ENCODE measurements at places on chromosomes 5 and 9.

- DNase-seq = no peak
These were observed 2112.9 kb upstream of the WWC1 start for GRCh38 chr5:166178411-166179080.

DNA sequence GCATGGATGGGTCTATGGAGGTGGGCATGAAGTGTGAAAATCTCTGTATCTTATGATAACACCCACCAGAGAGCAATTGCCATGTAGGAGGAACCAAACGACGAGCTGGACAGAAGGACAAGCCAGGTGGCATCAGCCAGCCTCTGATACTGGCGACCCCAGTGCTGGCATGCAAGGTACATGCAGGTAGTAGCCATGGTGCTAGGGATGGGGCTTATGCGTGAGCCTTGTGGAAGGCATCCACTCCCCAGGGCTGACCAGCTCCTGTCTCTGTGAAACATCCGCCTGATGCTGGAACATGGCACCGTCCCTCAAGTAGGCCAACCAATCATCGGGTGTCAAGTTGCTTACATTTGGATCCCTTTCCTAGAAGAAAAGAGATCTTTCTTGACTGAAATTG, 412.9 kb downstream of the GADD45G start:
- no peak for DNase-seq

- DNase-seq = peak; percentile 39
These were observed 89.8 kb downstream of the SLC1A3 start for GRCh38 chr5:36696059-36696673.

DNA sequence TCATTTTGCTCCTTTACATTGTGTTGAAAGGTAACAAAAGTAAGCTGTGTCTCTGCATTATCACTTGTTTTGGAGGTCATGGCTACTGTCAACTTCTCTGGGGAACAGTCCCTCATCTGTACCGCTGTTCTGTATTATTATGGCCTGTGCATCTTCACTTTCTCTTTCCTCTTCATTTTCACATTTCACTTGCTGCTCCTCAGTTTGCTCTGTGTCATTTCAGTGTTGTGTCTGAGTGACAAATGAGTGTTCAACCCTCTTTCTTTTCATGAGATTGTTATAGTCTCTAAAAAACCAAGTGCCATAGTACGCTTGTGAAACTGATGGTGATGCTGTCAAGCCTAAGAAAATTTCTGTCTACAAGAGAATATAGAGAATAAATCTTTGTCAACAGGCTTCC, 122.0 kb upstream of the FER start:
- DNase-seq = no peak

GRCh38 chr9:89408628-89409101, 89.2 kb downstream of the SEMA4D start:
- peak; percentile 87 for DNase-seq

DNA sequence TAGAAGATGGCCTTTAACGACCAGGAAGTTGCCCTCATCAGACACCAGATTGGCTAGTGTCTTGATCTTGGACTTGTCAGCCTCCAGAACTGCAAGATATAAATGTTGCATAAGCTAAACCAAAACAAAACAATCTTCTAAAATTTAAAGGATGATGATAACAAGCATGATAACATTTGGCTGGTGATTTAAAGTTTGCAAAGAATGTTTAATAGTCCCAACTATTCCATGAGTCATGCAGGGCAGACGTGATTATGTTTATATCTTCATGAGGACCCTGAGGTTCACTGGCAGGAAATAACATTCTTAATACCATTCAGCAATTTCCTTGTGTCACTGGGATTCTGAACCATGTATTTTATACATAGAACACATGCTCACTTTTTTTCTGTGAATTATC, 319.8 kb downstream of the HCN1 start:
- no peak for DNase-seq

- no peak for DNase-seq
These were observed 146.2 kb downstream of the COX7C start for GRCh38 chr5:86763929-86764328.

DNA sequence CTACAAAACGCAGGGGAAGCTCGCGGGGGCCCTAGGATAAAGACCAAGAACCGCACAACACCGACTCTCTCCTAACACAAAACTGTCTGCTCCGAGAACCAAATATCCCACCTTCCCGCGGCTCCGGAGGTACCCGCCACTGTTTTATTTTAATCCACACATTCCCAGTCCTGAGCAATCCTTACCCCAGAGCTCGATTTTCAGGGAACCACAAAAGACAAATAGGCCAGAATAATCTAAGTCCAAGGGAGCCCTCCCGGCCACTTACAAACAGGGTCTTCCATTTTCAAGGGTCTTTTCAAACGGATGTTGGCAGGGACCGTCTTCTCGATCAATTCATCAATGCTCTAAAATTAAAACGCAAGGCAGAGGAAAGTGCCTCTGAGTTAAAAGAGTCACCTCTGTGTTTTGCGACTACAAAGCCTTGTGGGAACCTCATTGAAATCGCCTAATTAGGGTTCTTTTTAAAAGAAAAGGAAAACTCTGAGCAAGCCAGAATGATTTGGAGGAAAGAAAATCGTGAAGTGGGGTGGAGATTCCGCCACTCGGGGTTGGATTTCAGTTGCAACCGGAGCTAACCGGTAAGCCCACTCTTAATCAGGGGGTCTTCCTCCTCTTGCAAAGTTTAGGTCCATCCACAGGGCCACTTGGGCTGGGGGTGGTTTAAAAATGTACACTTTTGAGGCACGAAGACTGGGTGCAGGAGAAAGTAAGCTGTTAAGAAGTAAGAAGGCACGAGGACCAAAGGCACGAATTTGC, 1.0 kb downstream of the GLDC start:
- DNase-seq = no peak

GRCh38 chr5:98753507-98753906, 20.0 kb upstream of the RGMB start:
- DNase-seq = no peak

DNA sequence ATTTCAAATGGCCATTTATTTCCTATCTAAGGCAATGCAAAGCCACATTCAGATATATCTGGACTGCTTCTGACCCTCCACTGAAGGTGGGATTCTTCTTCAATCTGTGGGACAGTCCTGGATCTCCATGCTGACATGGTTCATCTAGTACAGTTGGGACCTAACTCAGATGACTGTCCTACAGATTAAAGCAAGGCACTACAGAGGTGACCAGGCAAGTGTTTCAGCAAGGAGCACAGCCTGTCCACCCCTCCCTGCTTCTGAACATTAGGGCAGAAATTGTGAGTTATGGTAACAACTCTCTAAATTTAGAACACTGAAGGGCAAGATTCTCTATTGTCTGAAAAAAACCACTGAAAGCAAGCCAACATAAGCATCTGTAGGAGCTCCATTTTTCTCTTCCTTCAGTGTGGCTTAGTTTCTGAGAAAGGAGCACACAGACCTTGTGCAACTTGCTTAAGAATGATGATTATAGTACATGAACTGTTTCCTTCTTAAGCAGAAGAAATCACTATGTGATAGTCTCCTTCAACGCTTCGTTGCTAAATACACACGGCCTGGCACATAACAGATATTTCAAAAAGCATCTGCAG, 62.9 kb upstream of the BARX1 start:
- DNase-seq = no peak

DNA sequence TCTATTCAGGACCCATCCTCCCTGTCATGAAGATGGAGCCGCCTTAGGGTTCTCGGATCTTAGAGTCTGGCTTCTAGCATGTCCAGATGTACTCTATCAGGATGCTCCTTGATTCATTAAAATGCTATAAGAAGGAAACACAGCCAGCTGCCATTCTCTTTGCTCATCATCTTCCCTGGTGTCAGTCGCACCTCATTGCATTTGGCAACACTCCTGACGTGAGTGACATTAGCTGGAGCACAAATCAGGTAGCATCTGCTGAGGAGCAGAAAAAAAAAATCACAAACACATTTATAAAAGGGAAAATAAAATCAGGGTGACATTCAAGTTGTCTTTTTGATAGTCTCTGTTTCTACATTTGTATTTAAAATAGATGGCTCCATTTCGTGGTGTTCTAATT, 226.1 kb upstream of the NMUR2 start:
- no peak for DNase-seq

DNA sequence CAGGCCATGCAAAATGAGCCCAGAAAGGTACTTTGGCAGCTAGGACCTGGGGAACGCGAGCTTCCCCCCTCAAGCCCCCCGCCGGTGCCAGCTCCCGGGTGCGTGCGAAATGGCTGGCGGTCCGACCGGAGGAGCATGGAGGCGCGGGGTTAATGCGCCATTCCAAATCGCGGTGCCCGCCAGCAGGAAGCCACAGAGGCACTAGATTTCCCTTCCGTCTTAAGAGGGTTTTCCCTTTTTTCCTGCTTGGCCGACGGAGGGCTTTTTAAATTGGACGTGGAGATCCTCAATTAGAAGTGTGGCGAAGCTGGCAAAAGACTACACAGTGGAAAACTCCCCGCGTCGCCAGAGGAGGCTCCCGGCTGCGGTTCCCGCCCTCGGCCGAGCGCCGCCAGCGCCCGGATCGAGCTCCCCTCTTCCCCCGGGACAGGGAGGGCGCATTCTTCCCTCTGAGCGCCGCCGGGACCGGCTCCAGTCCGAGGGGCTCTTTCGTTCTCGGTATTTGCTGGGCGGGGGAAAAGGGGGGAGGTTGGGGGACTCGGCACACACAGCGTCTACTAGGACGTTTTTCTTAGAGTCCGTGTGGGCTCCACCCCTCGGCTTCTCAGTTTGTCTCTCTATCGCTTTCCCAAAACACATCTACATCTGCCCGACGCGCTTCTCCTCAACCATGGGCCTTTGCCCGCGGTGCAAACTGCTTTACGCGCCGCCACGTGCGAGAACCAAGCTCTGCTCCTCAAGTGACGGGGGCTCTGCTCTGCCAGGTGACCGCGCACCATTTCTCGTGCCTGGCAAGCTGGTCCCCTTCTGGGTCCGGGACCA, 3.0 kb downstream of the GDNF start:
- DNase-seq = peak; percentile 5

DNA sequence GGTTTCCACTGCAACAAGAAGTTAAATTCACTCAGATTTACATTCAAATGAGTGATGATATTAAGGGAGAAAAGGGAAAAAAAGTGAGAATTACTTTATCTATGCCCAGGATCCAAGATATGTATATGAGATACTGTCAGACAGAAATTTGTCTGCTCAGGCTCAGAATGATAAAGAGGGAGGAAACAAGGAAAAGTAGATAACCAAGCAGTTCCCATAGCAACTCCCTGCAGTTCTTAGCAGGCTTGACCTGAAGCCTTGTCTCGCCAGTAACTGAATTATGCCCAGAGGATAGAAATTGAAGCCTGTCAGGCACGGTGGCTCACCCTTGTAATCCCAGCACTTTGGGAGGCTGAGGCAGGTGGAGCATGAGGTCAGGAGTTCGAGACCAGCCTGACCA, 304.4 kb downstream of the TLE1 start:
- no peak for DNase-seq

GRCh38 chr5:171422495-171422894, 3.0 kb downstream of the FGF18 start:
- no peak for DNase-seq

GRCh38 chr5:140443-140829, 48.5 kb downstream of the PLEKHG4B start:
- no peak for DNase-seq

GRCh38 chr5:159799701-159800100, 116.6 kb upstream of the ADRA1B start:
- DNase-seq = no peak

DNA sequence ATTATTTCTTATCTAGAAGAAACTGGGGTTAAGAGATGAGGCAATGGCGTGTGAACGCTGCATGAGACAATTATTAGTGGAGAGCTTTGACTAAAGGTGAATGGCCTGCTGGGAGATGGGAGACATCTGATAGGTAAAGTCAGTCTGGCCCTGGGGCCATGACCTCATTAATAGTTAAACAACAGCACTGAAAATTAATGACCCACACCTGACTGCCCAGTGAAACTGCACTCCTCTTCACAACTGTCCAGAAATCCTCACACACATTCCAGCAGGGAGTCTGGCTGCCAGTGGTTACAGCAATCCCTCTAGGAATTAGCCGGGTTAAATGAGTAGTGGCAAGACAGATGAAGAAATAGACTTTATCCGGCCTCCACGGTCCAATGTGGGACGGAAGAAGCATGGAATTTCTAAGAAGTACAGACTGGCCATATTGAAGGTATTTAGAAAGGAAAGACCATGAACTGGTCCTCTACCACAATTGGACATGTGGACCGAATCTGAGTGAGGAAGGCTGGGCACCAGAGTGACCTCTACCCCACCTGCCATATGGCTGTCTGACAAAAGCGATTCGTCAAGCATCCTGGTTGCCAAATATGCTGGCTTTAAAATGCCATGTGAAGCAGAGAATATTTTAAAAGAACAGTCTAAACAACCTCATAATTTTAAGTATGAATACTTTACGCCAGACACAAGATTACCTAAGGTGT, 138.4 kb downstream of the EFNA5 start:
- no peak for DNase-seq

- no peak for DNase-seq
These were observed 1352.0 kb upstream of the CDH9 start for GRCh38 chr5:28390341-28390740.

- DNase-seq = no peak
These were observed 23.3 kb downstream of the HMHB1 start for GRCh38 chr5:143835251-143835650.

GRCh38 chr5:14745753-14746152, 81.2 kb downstream of the OTULIN start:
- DNase-seq = no peak

- no peak for DNase-seq
These were observed 160.4 kb upstream of the CDH12 start for GRCh38 chr5:23013395-23013998.

- no peak for DNase-seq
These were observed 46.4 kb downstream of the SARDH start for GRCh38 chr9:133691626-133692363.

DNA sequence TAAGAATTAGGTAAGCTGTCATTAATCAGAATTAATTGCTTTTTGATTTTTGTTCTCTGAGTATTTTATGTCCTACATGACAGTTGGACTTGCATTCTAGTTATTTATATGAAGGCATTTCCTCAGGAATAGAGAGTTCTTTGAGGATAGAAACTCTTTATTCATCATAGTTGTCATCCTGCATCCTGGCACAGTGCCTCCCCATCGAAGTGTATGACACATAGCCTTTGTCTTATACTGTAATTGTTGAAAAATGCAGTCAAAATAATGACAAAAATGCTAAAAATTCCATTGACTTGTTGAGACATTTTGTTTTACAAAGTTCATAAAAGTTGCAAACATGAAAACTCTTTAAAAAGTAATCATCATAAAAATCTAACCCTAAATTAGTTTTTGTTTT, 36.5 kb downstream of the CFAP95 start:
- DNase-seq = no peak

DNA sequence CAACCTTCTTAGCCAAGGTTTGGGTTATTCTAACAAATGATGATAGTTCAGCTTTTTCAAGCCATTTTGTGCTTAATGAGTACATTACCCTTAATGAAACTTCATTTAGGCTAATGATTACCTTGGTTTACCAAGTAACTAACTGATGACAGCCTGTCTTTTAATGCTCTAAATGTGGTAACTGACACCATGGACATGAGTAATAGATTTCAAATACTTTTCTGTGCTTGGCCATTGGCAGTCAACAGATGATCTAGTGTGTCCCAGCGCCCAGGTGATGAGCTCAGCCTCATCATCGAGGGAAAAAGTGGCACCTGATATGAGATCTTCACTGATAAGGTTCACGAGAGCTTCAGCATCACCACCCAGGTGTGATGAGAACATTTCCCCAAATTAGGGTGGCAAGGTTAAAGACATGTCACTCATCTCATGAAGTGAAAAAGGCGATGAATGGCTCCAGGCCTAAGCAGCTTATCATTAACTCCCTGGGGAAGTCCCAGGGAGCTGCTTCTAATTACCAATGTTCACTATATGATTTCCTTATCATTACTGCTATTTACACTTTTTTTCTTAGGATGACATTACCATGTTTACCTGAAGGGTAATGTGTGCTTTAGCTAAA, 296.0 kb downstream of the SPOCK1 start:
- no peak for DNase-seq

Data from activated CD4-positive, alpha-beta T cell treated with anti-CD3 and anti-CD28 coated beads, Interleukin-2, amount 50 U/mL, for 16 hours (primary cell).